Osteocyte (in vitro differentiated cells): ENCODE measurements at places on chromosomes 3 and 15. TPM values are rescaled to one million over a fixed set of nuclear protein-coding genes. Genes with fewer than 3 reads are reported as not detected.

- no peak for DNase-seq
These were observed 265.1 kb downstream of the NFKBIZ start for GRCh38 chr3:102114264-102114979.

CELF6 gene
- total RNA-seq, result 0.65 and 0.86 TPM in 2 replicates

SH2D7 gene
- not detected in 2 replicates for total RNA-seq

GALNT15 gene
- 0.56 and 1.2 TPM in 2 replicates for total RNA-seq

GRCh38 chr3:38641461-38642110 lies 7.9 kb downstream of the SCN5A start:
- DNase-seq, result no peak

- DNase-seq, result no peak
These were observed 16.2 kb downstream of the PTH1R start for GRCh38 chr3:46893763-46894162.

DNA sequence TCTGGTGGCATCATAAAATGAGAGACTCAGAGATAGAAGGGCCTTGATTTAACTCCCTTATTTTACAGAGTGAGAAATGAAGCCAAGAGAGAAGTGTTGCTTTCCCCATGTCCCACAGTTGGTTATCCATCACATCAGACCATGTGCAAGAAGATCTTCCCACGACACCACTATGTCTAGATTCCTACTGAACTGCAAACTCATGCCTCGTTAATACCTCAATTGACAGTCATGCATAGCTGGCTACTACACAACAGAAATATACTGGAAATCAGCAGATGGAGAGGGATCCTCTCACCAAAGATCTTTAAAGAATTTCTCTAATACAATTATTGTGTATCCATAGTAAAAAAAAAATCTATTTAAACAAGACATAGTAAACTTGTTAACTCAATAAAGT lies 33.3 kb downstream of the PEAK1 start:
- DNase-seq, result no peak

- no peak for DNase-seq
These were observed 165.3 kb upstream of the TBL1XR1 start for GRCh38 chr3:177362626-177363025.

- no peak for DNase-seq
These were observed 5.5 kb downstream of the PIAS1 start for GRCh38 chr15:68059630-68060029.

- DNase-seq, result no peak
These were observed 10.2 kb downstream of the PLSCR5 start for GRCh38 chr3:146594843-146595482.

CDV3 gene
- total RNA-seq, result 183 and 193 TPM in 2 replicates

- no peak for DNase-seq
These were observed 28.1 kb downstream of the NKIRAS1 start for GRCh38 chr3:23888617-23889228.

SKOR1 gene
- total RNA-seq, result 0.42 and 0.48 TPM in 2 replicates

MEGF11 gene
- 0.26 TPM in 1 of 2 replicates, not detected in the other for total RNA-seq

INO80 gene
- total RNA-seq, result 20.9 and 22.1 TPM in 2 replicates

GRCh38 chr3:13718000-13718399 lies 161.9 kb downstream of the WNT7A start:
- peak; percentile 75 for DNase-seq

VGLL4 gene
- total RNA-seq, result 130 and 139 TPM in 2 replicates

SLC33A1 gene
- 30.6 and 31.7 TPM in 2 replicates for total RNA-seq

HHLA2 gene
- not detected in 2 replicates for total RNA-seq

- no peak for DNase-seq
These were observed 8.9 kb downstream of the MCM2 start for GRCh38 chr3:127606981-127607595.

PRICKLE2 gene
- total RNA-seq, result 24.7 and 25.2 TPM in 2 replicates

- DNase-seq, result no peak
These were observed 1.2 kb downstream of the ABHD6 start for GRCh38 chr3:58238830-58239229.

- DNase-seq, result no peak
These were observed 1.5 kb downstream of the CMTM6 start for GRCh38 chr3:32500880-32501782.

GRCh38 chr3:117097351-117097750 lies 387.8 kb downstream of the TUSC7 start:
- DNase-seq, result no peak

CFAP100 gene
- not detected in 2 replicates for total RNA-seq

- DNase-seq, result no peak
These were observed 13.3 kb downstream of the ZNF280D start for GRCh38 chr15:56719774-56720555.

EPB42 gene
- not detected in 2 replicates for total RNA-seq

GRCh38 chr3:53478921-53479664 lies 15.3 kb upstream of the CACNA1D start:
- no peak for DNase-seq

- DNase-seq, result no peak
These were observed 62.8 kb downstream of the XXYLT1 start for GRCh38 chr3:195208183-195208582.

DNA sequence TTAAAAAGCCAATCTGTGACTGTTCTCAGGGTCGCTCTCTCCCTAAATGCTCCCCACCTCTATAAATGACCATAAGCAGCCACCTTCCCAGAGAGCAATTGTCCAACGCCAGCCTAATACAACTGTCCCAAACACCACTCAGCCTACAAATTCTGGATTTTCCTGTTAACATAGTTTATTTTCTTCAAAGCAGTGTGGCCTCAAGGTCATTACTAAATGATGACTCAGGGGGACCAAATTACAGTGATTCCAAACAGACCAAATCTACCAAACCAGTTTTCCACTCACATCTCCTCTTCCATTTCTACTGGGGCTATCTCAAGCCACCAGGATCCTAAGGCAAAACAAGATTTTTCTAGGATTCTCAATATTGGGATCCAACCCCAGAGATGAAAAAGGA lies 22.5 kb downstream of the HEXA start:
- DNase-seq, result no peak

GRCh38 chr15:52464040-52464439 lies 64.6 kb downstream of the MYO5A start:
- no peak for DNase-seq

GRCh38 chr15:25790000-25790660 lies 73.0 kb downstream of the ATP10A start:
- DNase-seq, result no peak

RBMS3 gene
- total RNA-seq, result 64.2 and 66.8 TPM in 2 replicates

ZPLD1 gene
- total RNA-seq, result not detected in 2 replicates

DNA sequence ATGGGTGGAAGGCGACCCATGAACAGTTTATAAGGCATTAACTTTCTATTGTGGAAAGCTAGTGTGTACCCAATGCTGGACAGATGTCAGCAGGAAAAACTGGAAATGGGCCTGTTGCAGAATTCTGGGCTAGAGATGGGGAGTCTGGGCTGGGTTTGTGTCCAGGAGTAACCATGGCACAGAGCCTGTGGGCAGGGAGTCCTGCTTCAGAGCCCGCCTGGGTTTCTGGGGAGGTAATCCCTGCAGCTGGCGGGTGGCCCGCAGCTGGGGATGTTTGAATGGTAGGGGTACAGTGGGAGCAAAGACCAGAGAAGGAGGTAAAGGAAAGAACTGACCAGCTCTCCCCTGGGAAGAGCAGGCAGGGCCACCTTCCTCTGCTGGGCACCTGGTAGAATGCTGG lies 25.7 kb downstream of the ACAA1 start:
- DNase-seq, result no peak

GRCh38 chr3:135148398-135149020 lies 353.4 kb downstream of the EPHB1 start:
- no peak for DNase-seq

GPR62 gene
- total RNA-seq, result not detected in 2 replicates

- DNase-seq, result no peak
These were observed 66.8 kb upstream of the PCSK6 start for GRCh38 chr15:101556273-101556672.
